Gastrocnemius medialis (tissue), 4 donors: ENCODE measurements at places on chromosomes 1 and 21. TPM values are rescaled to one million over a fixed set of nuclear protein-coding genes. Genes with fewer than 3 reads are reported as not detected.

Gene CA6
- not detected for total RNA-seq

Gene KIRREL1
- total RNA-seq, result 6.6 TPM

- DNase-seq, result no peak
These were observed 254.5 kb downstream of the DNM3 start for GRCh38 chr1:172095846-172096245.

DNA sequence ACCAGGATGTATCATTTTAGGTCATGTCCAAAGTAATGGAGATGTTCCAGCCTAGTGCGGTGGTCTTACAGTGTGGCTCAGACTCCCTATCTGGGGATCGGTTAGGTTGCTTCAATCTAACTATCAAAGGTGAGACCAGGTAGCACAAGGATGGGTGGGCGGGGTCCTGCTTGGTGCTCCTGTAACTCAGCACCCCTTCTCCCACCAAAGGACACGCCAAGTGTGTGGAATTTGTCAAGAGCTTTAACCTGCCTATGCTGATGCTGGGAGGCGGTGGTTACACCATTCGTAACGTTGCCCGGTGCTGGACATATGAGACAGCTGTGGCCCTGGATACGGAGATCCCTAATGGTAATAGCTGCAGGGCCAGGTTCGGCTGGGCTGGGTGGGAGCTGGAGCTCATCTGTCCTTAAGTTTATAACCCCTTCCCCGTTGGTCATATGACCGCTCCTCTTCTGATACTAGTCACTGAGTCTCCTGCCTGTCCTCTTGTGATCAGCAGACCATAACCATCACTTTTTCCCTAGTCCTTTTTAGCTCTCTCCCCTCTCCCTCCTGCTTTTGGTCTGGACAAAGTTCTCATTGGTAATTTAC lies 5.4 kb downstream of the MARCKSL1 start:
- DNase-seq, result no peak

- DNase-seq, result no peak
These were observed 137.1 kb downstream of the PIK3R3 start for GRCh38 chr1:45995298-45995697.
